GM03348 (cell line): ENCODE measurements at places on chromosomes 4 and X.

DNA sequence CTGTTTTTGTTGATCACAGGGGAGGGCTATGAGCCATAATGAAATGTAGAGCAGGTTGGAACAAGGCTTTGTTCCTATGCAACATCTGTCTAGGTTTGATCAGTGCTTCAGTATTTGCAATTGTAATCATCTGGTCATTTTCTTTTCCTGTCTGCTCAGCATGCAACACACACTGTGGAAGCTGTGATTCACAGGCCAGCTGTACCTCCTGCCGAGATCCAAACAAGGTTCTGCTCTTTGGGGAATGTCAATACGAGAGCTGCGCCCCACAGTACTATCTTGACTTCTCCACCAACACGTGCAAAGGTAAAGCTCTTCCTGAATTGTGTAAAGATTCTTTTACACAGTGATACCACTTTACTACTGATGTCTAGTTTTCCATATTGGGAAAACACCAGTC lies 181.9 kb upstream of the ANXA3 start:
- DNase-seq = peak; percentile 29

DNA sequence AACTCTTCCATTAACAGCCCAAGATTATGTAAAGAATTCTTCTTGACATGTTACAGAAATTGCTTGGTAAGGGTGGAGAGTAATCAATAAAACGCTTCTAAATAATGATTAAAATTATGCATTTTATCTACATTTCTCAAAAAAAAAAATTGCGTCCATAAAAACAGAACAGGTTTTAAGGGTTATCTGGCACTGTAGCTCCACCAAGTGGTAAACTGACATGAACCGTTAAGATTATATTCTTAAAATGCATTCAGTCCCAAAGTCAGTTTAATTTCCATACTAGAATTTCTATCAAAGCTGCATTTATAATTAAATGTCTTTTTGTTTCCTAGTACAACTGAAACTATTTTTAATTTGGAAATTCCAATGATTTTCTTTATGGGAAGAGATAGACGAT lies 214.0 kb upstream of the UGT8 start:
- DNase-seq = peak; percentile 40

DNA sequence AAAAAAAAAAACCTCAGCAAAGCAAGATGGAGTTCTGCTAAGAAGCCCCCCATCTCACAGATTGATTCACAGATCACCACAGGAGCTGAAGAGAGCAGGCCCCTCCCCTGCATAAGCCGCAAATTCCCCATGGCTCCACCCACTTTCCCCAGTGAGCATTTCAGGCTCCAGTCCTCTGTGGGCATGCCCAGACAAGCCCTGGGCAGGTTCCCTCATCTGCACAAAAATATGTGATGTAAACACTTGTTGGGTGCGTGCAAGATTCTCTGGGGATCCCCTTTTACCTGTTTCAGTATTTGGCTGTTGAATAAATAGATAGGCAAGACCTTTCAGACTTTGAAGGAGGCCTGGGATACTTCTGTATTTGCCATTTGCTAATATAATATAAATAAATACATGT lies 514.3 kb downstream of the PCDH7 start:
- no peak for DNase-seq

DNA sequence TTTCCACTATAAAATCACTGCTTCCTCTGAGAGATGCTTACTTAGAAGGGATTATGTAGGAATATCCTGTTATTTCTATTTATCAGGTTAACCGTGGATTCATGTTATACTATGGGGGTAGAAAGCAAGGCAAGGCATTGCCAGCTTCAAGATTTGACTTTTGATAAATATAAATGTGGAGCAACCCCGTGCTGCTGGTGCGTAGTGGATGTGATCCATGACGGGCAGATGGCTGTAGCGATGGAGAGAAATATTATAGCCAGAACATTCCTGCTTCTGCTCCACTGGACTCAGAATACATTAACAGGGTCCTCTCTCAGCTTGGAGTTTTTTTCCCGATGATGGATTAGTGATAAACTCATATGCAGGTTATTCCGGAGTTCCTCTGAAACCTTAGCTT lies 157.6 kb downstream of the TENM3 start:
- no peak for DNase-seq

DNA sequence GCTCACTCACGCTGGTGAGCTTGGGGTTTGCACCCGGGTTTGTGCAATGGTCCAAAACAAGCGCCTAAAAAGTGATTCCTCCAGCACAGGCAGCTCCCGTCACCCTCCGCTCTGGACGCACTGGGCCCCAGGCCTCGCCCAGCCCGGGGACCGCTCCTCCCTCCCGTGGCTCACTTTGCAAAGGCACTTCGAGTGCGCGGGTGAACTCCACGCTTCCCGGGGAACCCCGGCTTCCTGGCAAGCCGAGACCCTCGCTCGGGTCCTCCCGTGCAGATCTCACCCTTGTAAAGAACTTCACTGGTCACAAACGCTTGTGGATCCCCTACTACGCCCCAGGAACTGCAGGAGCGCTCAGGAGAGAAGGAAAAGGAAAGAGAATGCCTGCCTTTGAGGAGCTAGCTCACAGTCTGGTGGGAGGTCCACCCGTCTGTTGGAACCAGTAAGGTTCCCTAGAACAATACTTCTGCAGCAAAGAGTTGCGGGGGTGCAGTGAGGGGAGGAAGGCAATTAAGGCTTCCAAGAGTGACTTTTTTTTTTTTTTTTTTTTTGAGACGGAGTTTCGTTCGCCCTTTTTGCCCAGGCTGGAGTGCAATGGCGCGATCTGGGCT lies at the start of gene CTPS2:
Gene CTPS2 (minus strand): TSS at position 122 of the 608 bp plus-strand sequence. CDS start 9,767 bp downstream, outside the sequence.
- DNase-seq = peak; percentile 84

DNA sequence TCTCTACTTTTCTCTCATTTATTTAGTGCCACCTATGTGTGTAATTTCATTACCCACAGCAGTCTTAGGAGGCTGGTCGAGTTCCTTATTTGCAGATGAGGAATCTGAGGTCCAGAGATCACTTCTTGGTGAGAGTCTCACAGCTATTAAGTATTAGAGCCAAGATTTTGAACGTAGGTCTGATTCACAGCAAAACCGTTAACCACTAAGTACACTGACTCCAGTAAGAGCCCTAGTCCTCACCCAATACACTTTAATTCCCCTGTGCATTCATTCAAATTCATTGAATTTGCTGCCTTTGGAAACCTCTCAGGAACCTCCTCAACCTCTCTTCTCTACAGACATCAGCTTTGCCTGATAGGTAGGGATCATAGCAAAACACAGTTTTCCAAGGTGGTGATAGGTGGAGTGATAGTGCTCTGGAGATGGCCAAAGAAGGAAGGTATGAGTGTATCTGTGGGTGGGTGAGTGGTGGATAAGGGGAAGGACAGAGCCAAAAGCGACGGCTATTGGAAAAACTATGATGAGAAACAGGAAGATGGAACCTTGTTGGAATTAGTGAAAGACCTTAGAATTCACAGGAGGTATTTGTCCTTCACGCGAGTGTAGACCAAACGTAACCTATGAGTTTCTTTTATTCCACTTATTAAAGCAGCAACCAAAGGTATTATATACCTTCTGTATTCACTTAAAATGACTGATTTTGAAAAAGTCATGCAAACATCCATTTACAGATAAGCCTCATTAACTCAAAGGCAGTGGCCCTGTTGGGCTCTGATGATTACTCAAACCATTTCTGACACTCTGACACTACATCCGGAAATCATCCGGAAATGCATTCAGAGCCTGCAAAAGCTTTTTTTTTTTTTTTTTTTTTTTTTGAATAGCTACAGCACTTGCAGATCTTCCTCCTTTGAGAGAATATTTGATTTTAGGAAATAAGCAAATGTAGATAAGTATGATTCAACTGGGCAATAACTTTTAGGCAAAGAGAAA lies 6.3 kb downstream of the FMR1 start:
- no peak for DNase-seq

DNA sequence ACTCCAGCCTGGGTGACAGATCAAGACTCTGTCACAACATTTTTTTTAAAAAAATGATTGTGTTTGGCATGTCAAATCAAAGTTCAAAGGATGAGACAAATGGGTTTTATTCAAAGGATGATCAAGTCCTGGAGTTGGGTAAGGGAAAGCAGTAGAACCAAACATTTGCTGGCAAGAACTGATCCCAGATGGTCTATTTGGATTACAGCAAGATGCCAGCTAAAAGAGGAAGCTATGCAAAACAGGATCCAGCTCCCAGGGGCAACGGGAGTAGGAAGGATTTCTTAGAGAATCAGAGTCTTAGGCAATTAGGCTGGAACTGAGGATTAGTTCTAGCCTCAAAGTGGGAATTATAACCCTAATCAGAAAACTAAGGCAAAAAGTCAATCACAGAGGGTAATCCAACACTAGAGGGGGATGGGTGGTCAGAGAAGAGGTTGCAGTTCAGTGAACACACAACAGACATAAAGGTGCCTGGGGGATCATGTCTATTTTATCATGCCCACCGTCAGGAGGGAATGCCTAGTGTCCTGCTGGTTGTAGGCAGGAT lies 133.0 kb upstream of the PLS3 start:
- no peak for DNase-seq

DNA sequence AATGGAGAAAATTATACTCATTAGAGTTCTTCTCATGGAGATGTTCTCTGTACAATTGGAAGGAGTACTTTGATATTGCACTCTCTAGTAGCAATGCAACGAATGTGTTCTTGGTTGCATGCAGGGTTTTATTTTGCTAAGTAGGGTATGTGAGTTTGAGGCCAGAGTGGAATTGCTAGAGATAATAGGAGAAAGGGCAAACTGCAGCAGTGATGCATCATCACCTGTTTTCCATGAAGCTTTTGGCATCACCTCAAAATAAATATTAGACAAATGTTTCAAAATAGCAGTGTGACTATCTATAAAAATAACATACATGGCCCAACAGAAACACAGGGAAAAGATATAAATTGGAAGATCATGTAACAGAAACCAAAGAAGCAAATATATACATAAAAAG lies 93.3 kb downstream of the TIGD2 start:
- no peak for DNase-seq

- DNase-seq = no peak
Measured at GRCh38 chrX:14554131-14554715, 24.9 kb downstream of the GLRA2 start.

DNA sequence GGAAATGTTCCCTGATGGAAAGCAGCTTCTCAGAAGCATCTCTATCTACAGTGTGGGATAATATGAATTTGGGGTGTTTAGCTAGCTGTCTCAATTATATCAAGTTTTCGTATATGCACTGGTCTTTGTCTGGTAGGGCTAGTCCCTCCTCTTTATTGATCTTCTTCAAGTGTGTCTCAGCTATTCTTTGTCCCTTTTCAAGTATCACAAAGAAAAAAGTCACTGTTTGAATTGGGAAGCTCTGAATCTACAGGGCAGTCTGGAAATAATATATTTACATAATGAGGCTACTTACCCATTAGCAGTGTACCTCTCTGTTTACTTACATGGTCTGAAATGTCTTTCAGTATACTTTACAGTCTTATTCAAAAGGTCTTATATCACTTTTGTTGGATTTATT lies 526.0 kb downstream of the IL1RAPL1 start:
- no peak for DNase-seq

GRCh38 chrX:14956813-14957582 lies 83.8 kb downstream of the MOSPD2 start:
- DNase-seq = peak; percentile 15

- DNase-seq = no peak
Measured at GRCh38 chrX:4844376-4844775, 1130.9 kb upstream of the PRKX start.

DNA sequence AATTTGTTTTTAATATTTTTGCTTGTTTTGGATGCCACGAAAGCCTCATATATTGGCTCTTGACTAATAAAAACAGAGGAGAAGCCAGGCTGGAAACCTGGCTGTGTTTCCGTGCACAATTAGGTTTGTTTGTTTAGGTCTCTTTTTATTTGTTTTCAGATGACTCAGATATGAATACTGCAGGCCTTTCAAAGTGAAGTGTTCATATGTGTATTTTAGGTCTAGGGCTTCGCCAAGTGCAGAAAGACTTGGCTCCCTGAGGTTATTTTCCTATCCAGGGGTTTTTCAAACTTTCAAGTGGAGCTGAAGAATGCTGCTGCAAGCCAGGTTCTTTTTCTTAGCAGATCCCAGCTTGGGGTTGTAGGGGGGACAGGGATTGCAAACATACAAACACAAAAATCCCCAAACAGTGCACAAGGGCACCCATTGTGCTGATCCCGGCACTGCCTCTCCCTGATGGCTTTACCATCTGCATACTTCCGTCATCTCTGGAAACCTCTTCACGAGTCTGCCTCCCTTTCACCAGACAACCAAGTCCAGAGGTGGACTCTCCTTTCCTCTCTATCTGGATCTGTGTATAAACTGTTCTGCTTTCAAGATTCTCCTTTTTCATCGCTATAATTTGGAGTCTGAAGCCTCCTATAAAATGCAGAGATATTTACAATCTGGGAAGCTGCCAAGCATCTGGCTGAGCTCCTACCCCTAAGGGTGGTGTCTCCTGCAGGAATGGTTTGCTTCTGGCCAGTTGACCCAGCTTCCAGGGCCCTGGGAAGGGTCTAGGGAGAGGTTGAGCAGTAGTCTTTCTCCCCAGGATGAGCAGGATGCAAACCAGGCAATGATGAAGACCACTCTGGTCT lies 108.6 kb downstream of the SMIM20 start:
- no peak for DNase-seq

DNA sequence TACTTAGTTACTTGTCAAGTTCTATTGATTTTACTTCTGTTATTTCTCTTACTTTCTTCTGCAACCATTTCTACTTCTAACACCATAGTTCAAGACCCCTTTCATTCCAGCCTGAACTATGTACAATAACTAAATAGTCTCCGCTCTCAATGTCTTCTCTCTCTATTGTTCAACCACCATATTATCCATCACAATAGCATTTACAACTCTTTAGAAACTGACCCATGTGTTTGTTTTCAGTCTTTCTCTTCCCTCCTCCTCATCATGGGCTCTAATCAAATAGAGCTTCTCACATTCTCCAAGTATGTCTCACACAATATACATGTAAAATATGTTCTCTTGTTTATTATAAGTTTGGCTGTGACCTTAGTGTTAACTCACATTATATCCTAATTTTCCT lies 143.6 kb downstream of the ZAR1 start:
- DNase-seq = no peak

GRCh38 chr4:9942921-9943600 lies 78.2 kb downstream of the SLC2A9 start:
- DNase-seq = no peak

GRCh38 chr4:17934286-17934685 lies 87.3 kb downstream of the LCORL start:
- peak; percentile 5 for DNase-seq

- no peak for DNase-seq
Measured at GRCh38 chr4:70225824-70226223, at the start of gene FDCSP. Gene FDCSP (plus strand): TSS chr4:70226124. CDS start chr4:70231195, 5,071 bp downstream.
